ENCODE measurements at places on chromosomes 6 and 20. TPM values are rescaled to one million over a fixed set of nuclear protein-coding genes. Genes with fewer than 3 reads are reported as not detected.

DNA sequence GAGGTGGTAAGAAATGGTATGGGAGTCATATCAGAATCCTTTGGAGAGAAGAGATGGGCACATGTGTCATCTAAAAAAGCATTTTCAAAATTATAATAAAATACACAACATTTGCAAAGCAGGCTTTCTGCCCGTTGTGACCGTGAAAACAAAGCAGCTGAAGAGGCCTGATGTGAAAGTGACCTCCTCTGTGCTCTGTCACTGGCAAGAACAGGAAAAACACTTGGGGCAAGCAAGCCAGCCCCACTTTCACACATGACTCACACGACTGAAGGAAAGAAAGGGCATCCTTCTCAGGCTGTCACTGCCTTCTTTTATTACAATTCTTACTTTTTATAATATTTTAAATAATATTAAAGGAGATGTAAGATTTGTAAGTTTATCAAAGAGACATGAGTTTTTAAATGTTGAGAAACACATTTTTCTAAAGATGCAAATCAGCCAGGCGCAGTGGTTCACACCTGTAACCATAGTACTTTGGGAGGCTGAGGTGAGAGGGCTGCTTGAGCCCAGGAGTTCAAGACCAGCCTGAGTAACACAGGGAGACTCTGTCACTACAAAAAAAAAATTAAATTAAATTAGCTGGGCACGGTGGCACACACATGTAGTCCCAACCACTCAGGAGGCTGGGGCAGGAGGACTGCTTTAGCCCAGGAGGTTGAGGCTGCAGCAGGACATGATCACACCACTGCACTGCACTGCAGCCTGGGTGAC is 143.7 kb downstream of the BTBD9 start:
- no peak for DNase-seq

- no peak for DNase-seq
These were observed 77.5 kb upstream of the RIPOR2 start for GRCh38 chr6:25013246-25013645.

DEFB126 gene
- total RNA-seq = not detected

GRCh38 chr6:139625081-139625939 is 250.9 kb upstream of the CITED2 start:
- no peak for DNase-seq

- no peak for DNase-seq
These were observed 145.1 kb upstream of the PLN start for GRCh38 chr6:118403036-118403435.

RNF182 gene
- 3.6 TPM for total RNA-seq

- no peak for DNase-seq
These were observed 42.1 kb downstream of the BFSP1 start for GRCh38 chr20:17488916-17489600.

GRCh38 chr20:5216663-5217062 is 89.9 kb downstream of the CDS2 start:
- DNase-seq = no peak
